HCEC 1CT (cell line): ENCODE measurements at places on chromosomes 4 and X.

- DNase-seq: no peak
These were observed 59.8 kb upstream of the ACSL1 start for GRCh38 chr4:184885602-184886001.

GRCh38 chr4:15109600-15109999 is 107.3 kb downstream of the CPEB2 start:
- no peak for DNase-seq

DNA sequence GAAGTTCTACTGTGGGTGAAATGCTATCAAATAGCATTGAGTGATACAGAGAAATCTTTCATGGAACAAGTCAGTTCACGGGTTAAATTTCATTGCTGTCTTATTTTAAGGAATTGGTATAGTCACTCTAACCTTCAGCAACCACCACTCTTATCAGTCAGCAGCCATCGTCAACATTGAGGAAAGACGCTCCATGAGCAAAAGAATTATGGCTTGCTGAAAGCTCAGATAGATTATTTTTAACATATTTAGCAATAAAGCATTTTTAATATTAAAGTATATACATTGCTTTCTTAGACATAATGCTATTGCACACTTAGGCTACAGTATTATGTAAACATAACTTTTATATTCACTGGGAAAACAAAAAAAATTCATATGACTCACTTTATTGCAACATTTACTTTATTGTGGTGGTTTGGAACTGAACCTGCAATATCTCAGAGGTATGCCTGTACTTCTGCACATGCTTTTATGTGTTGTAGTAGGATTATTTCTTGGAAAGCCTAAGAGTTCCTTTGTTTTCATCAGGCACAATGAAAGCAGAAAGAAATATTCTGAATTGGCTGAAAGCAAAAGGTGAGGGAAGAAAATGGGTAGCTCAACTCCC is 586.7 kb downstream of the GBA3 start:
- DNase-seq: no peak

DNA sequence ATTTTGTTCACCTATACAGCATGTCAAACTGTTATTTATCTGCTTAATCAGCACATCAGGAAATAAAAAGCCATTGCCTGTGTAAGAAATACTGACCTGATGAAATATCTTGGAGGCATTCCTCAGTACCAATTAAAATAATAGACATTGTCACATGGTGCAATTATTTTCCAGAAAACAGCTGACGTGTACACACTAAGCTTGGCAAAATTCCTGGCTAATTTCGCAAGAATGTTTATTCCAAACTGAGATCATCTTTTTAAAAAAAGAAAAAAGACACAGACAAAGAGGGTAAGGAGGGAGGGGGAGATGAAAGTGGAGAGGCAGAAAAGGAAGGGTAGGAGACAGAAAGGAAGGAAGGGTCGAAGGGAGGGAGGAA is 61.9 kb upstream of the NFKB1 start:
- DNase-seq: peak; percentile 76

DNA sequence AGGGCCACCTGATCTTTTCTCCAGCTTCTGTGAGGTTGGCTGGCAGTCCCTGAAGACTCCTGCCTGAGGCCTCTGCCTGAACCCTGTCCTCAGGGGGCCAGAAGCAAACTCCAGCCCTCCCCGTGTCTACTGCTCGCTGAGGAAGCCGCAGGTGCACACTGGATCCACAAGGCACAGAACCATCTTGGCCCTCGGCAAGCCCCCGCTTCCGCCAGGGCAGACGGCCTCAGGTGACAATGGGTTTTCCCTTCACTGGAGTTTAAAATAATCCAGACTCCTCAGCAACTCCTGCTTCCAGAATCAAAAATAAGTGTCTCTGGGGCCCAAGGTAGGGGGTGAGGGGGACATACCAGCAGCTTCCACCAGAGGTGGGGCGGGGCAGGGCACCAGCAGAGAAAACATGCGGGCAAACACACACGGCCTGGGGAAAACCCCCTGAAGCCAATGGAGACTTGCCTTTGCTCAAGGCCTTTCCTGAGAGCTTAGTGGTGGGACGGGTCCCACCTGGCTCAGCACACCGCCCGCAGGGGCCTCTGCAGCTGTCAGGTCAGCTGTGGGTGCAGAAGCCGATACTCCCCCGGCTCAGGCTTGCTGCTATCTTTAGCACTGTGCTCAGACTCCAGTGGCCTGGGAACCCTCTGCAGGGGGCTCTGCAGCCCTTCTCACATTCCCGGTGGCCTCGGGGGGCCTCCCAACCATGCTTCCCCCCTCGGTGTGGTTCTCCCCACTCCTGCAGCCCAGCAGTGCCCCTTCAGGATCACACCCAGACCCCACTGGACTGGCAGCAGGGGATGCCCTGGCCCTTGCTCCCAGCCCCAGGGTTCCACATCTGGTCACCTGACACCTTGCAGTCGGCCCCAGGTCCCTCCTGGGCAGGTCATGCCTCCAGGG is 1.9 kb downstream of the MYL5 start:
- no peak for DNase-seq

GRCh38 chr4:163110442-163110841 is 56.2 kb downstream of the NAF1 start:
- DNase-seq: no peak

DNA sequence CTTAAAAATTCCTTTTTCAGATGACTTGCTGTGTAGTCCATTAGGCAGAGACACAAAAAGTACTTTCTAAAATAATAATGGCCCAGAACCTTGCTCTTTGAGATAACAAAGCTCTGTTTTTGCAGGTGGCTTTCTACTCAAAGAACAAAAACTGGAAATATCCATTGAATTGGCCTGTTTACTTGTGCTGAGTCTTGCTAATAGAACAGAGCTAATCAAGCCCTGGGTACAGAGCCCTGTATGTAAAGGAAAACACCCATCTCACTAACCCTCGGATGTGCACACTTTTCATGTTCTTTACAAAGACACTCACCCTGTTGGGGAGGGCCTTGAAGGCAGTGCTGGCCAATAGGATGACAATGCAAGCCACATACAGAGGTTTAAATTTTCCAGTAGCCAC is 27.0 kb upstream of the LNX1 start:
- no peak for DNase-seq

- DNase-seq: no peak
These were observed 78.0 kb upstream of the STX18 start for GRCh38 chr4:4619821-4620220.

DNA sequence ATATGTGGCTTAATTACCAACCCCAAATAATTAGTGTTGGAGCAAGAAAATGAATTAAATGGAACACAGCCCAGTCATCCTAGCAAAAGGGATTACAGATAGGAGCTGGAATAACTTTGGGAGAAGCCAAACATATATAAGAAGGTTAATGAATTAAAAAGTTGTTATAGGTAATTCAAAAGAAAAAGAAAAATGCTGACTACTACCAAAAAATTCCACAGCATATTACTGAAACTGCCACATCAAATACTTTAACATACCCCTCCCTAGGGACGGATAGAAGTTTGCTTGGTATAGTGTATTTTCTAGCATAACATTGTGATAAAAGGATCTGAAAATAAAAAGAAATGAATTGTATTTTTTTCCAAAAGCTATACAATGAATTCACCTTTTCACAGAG is 99.5 kb downstream of the ENOX2 start:
- no peak for DNase-seq

- DNase-seq: no peak
These were observed 403.9 kb upstream of the SMIM31 start for GRCh38 chr4:164350061-164350460.

GRCh38 chr4:42341518-42342026 is 55.7 kb upstream of the SHISA3 start:
- DNase-seq: no peak

DNA sequence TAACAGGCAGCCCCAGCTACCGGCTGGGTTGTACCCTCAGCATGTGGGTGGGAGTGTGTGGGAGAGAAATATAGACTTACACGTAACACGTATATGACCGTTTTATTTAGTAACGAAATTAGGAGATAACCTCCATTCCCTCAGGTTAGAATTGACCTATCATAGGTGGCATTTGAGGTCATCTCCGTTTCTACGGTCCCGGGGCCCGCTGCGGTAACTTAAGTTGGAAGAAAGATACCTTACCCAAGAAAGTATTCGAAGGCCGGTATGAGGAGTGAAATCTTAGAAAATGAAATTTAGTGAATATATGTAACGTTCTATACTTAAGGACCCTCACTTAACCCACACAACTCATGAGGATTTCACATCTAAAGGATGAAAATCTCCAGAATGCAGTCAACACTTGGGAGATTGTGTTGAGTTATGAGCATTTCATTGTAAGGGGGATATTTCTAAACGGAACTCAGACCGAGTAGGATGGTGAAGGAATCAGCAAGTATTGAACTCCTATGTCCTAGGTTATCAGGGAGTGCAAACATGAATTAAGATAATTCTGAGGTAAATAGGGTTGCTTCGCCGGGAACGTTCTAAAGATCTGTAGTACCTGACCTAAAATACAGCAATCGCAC is 891 bp downstream of the CISD2 start:
- no peak for DNase-seq

GRCh38 chr4:165208221-165208652 is 876 bp downstream of the KLHL2 start:
- DNase-seq: no peak

DNA sequence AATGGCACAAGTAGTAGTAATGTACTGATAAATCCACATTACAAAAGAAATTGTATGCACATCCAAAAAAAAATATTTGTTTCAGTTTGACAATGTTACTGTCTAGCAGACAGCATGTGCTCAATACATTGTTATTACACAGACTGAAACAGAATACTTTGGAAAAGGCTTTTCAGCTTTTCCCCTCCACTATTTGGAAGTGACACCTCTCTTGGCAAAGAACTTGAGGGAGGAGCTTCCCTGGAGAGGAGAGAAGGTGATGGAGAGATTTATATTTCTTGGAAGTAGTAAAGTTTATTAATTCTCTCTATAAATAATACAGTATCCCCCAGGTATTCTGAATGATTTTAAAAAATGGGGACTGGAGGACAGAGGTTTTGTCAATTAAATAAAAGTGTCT is 131.8 kb downstream of the SCFD2 start:
- DNase-seq: no peak

- no peak for DNase-seq
These were observed 22.3 kb upstream of the TMEM150C start for GRCh38 chr4:82583897-82584587.

GRCh38 chr4:147964266-147964880 is 232.5 kb downstream of the ARHGAP10 start:
- peak; percentile 20 for DNase-seq

DNA sequence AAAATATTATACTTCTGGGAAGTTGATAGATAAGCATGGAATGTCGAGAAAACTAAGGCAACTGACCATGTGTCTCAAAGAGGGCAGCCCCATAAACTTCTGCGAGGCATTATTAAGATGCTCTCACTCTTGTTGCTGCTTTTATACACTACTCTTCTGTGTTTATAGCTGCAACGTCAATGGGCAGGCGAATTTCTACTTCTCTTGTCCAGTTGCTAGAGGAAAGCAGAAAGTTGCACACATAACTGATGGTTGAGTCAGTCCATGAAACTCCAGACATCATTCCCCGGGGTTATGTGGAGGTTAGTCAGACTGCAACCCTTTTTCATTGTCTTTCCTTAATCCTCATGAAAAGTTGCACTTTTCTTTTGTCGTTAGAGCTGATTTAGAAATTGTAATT is 39.8 kb downstream of the VCX3B start:
- no peak for DNase-seq

GRCh38 chr4:69075061-69075792 is 21.0 kb upstream of the UGT2B7 start:
- no peak for DNase-seq

- DNase-seq: peak; percentile 97
These were observed 146.0 kb upstream of the CPEB2 start for GRCh38 chr4:14856062-14856933.
